Glomerular endothelial cell (primary cell): ENCODE measurements at places on chromosomes 1 and 21. TPM values are rescaled to one million over a fixed set of nuclear protein-coding genes. Genes with fewer than 3 reads are reported as not detected.

- no peak for DNase-seq
These were observed 819.9 kb downstream of the BRINP3 start for GRCh38 chr1:189657715-189658114.

GRCh38 chr21:45132841-45133573, 58.6 kb downstream of the ADARB1 start:
- no peak for DNase-seq

RYR2 gene
- total RNA-seq: not detected in 2 replicates

PLPPR5 gene
- total RNA-seq: 0.05 and 0.06 TPM in 2 replicates

FMOD gene
- total RNA-seq: 0.93 and 1.8 TPM in 2 replicates
